ENCODE measurements at places on chromosomes 12 and 14.
A peak's percentile ranks its signal among the peaks of the same experiment; 100 is the strongest.

DNA sequence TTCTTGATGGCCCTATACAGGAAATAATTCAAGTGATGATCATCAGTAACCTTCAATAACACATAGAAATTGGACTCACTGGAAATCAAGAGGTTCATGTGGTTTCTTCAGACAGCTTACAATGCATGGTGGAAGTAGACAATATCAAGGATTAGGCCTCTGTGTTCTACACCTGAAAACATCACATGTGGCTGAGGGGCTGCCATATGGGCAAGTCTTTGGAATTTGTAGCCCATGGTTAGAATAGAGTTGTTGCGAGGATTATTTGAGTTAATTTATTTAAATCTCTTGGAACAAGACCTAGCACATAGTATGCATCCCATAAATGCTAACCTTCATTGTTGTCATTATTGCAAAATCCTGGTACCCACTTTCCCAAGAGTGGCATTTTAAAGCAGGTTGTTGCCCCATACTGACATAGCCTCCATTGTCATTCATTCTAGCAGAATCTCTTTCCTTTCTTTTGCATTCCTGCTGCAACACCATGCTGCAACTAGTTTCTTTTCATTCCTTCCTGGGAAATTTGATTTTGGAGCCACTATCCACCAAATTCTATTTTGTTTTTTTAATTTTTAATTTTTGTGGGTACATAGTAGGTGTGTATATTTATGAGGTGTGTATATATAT, 352.7 kb upstream of the NAV3 start:
- DNase-seq: no peak

- no peak for DNase-seq
Observed at GRCh38 chr12:66176105-66176900, 6.5 kb upstream of the TMBIM4 start.

- DNase-seq: no peak
Observed at GRCh38 chr12:124296295-124296915, 1.5 kb downstream of the RFLNA start.

DNA sequence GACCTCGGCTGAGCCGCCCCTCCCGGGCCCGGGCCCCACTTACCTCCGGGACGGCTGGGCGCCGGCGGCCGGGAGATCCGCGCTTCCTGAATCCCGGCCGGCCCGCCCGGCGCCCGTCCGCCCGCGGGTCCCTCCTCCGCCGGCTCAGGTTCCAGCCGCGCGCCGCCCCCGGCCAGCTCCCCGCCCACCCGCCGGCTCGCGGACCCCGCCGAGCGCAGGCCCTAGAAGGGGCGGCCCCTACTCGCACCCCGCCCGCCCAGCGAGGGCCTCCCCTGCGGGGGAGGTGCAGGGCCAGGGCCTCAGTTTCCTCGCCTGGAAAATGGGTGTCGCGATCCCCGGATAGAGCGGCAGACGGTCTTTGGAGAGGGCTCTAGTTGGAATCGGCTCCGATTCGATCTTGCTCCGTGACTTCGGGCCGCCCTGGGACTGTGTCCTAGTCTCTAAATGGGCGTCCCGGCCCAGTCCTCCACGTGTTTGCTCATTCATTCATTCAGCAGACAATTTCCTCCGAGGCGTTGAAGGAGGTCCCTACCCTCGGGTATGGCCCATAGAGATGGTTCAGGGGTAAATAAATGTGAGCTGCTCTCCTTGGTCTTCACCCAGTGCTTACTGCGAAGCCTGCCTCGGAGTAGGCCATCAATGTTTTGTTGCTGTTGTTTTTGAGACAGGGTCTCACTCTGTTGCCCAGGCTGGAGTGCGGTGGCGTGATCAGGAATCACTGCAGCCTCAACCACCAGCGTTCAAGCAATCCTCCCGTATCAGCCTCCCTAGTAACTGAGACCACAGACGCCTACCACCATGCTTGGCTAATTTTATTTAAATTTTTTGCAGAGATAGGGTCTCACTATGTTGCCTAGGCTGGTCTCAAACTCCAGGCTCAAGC, at the start of gene TRPV4:
TSS of gene TRPV4 (minus strand) at position 92 of the 883 bp plus-strand sequence. CDS start 18,602 bp downstream, outside the sequence.
- DNase-seq: no peak

DNA sequence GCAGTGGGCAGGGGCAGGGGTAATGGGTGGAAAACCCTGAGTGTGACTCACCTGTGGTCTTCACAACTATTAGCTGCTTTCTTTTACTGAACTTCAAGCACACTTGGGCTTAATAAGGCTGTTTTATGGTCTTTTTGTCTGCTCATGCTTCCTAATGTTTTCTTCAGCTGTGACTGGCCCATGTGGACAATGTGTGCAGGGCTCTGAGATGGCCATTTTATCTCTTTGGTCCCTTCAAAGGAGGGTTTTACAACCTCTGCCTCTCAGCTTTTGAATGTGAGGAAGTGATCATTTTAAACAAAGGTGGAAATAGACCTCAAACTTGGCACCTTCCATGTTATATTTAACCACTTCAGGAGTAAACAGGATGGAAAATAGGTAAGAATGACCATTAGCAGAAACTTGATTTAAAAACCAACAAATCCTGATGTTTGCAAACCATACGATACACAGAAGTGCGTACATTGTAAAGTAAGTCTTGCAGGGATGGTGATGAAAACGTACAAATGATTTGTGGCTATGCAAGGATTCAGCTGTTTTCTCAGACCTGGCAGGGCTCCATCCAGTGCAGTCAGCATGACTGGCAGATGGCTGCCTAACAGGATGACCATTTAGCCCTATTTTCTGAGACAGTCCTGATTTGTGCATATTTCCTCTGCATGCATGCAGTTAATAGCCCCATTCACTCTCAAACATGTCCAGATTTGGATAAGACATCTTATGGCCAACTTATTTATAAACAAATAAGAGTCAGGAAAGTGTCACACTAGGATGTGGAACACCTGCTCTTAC, 103.2 kb downstream of the SLC38A4 start:
- DNase-seq: no peak

GRCh38 chr14:89479802-89480201, 62.8 kb upstream of the FOXN3 start:
- no peak for DNase-seq

- no peak for DNase-seq
Observed at GRCh38 chr12:103505371-103506236, 9.8 kb upstream of the C12orf42 start.

DNA sequence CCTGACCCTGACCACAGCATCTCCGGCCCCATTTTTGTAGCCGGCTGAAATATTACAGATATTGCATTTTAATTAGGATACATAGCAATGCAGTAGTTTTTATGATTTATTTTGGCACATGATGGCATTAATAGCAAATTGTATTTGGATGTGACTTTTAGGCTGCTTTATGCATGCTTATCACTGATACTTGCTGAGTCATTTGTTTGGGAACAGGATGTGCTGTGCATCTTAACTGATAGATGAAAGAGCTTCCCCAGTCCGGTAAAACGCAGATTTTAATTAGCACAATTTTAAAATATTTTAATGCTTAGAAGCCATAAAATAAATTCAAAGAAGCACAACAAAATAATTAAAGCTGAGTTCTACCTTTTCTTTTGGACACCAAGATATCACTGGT, 90.7 kb downstream of the OTOGL start:
- no peak for DNase-seq

- no peak for DNase-seq
Observed at GRCh38 chr12:80655751-80656150, 51.7 kb upstream of the MYF6 start.

GRCh38 chr14:24192933-24193332, 2.3 kb downstream of the TM9SF1 start:
- no peak for DNase-seq

GRCh38 chr14:92553438-92553837, 39.9 kb downstream of the RIN3 start:
- no peak for DNase-seq

- DNase-seq: peak; percentile 7
Observed at GRCh38 chr14:65412856-65413738, 567 bp downstream of the FUT8 start.

DNA sequence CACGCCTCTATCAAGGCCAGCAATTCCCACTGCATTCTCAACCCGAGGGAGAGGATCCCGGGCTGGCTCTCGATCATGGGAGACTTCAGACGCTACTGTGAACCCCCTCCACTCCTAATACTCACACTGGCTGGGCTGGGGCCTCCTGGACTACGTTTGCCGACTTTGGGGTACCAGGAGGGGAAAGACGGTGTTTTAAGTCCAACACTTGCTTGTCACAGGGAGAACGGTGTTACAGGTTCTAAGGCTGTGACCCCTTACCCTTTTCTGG, 463 bp downstream of the NACA start:
- DNase-seq: no peak

DNA sequence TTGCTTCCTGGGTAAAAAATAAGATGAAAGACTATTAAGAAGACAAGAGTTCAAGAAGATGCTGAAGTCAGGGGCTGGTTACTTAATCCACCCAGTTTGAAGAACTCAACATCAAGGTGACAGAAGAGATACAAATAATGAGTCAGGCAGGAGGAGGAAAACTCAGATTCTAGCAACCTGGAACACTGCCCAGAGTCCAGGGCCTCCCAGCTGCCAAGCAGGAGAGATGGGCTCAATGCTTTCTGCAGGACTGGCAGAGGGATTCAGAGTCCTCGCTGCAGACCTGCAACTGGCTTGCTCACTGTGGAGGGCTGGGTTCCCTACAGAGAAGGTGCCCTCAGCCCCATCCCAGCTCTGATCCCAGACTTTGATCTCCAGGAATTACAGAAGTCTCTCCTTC, 28.6 kb upstream of the CEBPE start:
- DNase-seq: no peak

All from CD4-positive, alpha-beta T cell treated with Interleukin-4 for 4 hours (primary cell).